Stimulated activated CD8-positive, alpha-beta memory T cell treated with anti-CD3 and anti-CD28 coated beads, Interleukin-4, amount 100 ng/mL, for 48 hours (primary cell): ENCODE measurements at places on chromosomes 6 and 20.

GRCh38 chr6:41697861-41698781 is 37.3 kb downstream of the TFEB start:
- DNase-seq = no peak

DNA sequence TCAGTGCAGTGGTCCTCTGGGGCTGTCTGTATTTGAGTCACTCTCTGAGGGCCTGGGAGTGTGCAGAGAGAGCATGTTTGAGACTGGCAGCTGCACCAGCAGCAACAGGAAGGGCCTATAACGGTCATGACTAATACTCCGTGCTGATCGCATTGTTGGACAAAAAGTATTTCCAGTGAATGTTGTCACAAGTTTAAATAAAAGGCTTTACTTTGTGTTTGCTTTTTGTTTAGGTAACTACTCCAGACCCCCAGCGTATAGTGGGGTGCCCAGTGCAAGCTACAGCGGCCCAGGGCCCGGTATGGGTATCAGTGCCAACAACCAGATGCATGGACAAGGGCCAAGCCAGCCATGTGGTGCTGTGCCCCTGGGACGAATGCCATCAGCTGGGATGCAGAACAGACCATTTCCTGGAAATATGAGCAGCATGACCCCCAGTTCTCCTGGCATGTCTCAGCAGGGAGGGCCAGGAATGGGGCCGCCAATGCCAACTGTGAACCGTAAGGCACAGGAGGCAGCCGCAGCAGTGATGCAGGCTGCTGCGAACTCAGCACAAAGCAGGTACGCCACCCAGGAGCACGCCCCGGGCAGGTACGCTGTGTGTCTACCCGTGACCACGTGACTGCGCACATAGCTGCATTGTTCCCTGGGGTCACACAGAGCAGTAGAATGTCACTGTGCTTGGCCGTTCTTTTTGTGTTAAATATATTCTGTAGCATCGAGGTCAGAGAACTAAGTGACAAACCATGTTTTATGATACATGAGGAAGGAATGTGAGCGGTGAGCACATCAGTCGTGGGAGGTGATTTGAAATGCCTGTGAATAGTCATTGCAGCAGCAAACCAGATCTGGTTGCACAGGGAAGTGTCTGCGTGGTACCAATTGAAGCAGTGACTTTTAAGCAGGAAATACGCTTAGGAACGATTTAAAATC is 174.7 kb downstream of the TMEM242 start:
- no peak for DNase-seq

DNA sequence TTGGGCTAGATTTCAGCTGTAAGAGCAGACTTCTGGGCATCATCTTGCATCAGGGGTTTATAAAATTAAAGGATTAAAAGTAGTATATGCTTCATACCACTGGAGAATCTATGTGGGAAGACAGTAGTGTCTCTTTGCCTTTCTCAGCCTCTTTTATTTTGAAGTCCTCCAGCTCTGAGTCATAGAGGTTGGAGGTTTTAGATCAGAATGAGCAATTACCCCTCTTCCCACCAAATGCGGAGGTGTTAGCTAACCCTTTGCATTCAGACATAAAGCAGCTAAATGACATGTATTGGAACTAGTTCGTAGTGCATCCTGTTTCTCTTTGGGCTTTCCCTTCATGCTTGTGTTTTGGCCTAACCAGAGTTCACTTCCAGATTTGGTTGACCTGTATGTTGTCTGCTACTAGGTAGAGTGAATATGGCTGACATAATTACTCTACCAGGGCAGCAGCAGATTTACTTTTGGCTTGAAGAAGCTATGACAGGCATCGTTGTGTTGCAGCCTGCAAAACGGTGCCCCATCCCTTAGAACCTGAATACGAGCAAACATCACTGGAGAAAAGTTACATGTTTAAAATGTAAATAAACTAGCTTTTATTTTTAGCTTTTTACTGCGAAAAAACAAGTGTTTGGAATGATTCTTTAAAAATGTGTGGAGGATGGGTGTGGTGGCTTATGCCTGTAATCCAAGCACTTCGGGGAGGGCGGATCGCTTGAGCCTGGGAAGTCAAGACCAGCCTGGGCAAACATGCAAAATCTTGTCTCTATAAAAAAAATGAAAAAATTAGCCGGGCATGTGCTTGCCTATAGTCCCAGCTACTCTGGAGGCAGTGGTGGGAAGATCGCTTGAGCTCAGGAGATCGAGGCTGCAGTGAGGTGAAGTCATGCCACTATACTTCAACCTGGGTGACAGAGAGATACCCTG is 82.2 kb downstream of the MYO6 start:
- peak; percentile 26 for DNase-seq

GRCh38 chr6:106252687-106253086 is 72.9 kb downstream of the ATG5 start:
- no peak for DNase-seq

DNA sequence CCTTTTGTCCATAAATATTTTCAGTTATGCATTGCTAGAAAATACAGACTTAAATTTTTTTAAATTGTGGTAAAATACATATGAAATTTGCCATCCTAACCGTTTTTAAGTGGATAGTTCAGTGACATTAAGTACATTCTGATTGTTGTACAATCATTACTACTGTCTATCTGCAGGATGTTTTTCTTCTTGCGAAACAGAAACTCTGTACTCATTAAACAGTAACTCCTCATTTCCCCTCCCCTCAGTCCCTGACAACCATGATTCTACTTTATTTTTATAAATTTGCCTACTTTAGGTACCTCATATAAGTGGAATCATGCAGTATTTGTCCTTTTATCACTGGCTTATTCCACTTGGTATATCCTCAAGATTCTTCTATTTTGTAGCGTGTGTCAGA is 21.3 kb downstream of the TAF11 start:
- no peak for DNase-seq

DNA sequence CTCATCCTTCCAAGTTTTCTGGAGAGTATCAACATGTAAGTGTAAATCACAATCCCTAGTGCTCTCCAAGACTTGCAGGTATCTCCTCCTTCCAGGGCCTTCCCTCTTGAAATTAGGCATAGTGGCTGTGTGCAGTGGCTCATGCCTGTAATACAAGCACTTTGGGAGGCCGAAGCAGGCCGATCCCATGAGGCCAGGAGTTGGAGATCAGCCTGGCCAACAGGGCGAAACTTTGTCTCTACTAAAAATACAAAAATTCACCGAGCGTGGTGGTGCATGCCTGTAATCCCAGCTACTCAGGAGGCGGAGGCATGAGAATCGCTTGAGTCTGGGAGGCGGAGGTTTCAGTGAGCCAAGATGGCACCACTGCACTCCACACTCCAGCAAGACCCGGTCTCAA is 9.4 kb upstream of the ANGPT4 start:
- no peak for DNase-seq

- DNase-seq = no peak
Observed at GRCh38 chr6:139152088-139152891, 17.4 kb downstream of the HECA start.

DNA sequence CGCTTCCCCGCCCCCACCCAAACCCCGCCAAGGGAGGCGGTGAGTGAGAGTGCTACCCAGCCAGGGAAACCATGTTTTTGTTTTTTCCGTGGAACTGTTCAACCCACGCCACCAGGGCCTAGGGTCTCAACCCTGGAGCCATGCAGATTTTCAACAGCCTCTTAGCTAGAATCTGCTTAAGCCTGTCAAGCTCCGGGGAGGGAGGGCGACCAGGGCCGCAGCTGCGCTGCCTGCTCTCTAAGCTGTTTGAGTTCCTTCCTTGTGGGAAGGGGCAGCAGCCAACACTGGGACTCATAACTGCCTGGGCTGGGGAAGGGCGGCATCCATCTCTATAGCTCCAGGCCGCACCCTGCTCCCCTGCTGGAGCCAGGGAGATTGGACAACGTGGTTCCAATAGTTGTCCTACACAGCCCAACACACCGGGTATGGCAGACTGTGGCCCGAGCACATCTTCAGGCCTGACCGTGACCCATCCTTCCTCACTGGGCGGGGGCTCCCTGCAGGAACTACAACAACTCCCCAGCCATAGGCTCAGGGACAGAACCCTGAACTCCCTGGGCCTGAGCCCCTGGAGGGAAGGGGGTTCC is 1065.7 kb upstream of the MANEA start:
- DNase-seq = no peak

DNA sequence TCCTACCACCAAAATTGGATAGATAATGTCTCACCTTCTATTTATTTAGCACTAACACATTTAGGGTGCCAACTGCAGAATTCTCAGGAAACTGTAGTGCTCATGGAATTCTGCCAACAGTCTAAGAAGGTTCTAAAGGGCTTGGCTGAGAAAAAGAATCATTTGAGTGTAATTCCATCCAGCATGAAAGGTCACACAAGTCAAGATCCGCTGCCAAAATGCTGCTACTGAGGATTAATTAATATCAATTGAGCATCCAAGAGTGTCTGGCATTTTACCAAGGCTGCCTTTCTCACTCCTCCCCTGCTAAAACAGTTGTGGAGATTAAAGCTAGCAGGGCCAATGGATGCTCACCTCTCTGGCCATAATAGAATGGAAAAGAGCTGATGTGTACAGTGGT is 112.7 kb downstream of the FHL5 start:
- no peak for DNase-seq

- DNase-seq = no peak
Observed at GRCh38 chr6:35780719-35781118, at the start of gene CLPSL1. Gene CLPSL1 (plus strand): TSS chr6:35781019. CDS start chr6:35781111, 92 bp downstream.

- DNase-seq = no peak
Observed at GRCh38 chr20:55513954-55514353, 491.4 kb downstream of the CBLN4 start.

- DNase-seq = no peak
Observed at GRCh38 chr20:31770243-31770642, 31.2 kb downstream of the TPX2 start.

GRCh38 chr20:15515691-15516090 is 1057.6 kb downstream of the KIF16B start:
- no peak for DNase-seq
